Left renal cortex interstitium (tissue), 4 donors: ENCODE measurements at places on chromosomes 16 and 17.

GRCh38 chr17:39841134-39841683, 22.9 kb downstream of the IKZF3 start:
- DNase-seq = no peak

DNA sequence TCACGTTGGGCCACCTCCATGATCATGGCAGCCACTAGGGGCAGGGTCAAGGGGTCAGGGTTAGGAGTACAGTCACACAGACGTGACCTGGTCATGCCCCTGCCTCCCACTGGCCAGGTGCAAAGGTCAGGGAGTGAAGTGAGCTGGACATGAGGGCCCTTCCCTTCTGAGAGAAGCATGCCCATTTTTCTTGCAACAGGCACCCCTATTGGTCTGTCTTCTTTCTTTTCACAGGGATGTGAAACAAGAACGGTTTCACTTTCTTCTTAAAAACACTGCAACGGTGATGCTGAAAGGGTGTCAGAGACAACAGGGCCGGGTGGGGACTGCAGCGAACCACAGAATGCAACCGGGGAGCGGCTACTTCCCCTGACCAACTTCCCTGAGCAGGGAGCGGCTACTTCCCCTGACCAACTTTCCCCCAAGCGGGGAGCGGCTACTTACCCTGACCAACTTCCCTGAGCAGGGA, 52.1 kb upstream of the DOC2B start:
- DNase-seq = no peak

DNA sequence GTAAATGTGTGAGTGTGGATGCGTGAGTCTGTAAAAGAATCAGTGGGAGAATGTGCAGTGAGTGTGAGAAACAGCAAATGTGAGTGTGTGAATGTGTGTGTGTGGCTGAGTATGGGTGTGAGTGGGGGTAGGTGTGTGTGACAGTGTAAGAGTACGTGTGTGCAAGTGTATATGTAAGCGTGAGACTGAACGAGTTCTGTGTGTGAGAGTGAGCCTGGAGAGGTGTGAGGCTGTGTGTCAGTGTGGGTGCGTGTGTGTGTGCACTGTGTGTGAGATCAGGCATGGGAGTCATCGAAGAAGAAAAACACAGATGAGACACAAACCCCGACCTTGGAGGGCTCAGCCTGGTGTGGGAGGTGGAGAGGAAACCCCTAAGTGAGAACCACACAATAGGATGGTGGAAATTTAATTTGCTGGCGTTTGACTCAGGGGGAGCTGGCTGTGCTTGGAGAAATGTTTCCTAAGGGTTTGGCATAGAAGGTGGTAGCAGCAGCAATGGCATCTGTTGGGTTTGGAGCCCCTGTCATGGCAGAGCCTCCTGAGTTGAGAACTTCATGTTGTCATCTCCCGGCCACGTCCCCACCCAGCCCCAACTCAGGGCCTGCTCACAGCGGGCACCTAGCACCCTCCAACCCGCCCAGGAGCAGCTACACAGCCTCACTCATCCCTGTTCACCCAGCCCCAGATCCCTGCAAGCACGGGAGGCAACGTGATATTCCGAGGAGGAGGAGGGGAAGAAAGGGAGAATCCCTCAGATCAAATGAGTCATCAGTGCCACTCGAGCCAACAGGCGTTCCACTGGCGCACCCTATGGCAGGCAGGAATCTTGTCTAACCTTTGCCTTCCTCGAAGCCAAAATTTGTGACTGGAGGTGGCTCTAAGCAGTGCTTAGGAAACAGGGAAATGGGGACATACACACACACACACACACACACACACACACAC, 14.3 kb upstream of the NUBP1 start:
- no peak for DNase-seq

- no peak for DNase-seq
Observed at GRCh38 chr16:88742896-88743605, 36.7 kb downstream of the CTU2 start.

GRCh38 chr17:37429453-37429852, 22.8 kb downstream of the TADA2A start:
- DNase-seq = no peak

GRCh38 chr16:81492311-81492761, 47.7 kb downstream of the CMIP start:
- DNase-seq = no peak

GRCh38 chr16:84617041-84617790, 662 bp downstream of the COTL1 start:
- DNase-seq = no peak

GRCh38 chr16:66918355-66918754, 330 bp downstream of the CDH16 start:
- DNase-seq = no peak

DNA sequence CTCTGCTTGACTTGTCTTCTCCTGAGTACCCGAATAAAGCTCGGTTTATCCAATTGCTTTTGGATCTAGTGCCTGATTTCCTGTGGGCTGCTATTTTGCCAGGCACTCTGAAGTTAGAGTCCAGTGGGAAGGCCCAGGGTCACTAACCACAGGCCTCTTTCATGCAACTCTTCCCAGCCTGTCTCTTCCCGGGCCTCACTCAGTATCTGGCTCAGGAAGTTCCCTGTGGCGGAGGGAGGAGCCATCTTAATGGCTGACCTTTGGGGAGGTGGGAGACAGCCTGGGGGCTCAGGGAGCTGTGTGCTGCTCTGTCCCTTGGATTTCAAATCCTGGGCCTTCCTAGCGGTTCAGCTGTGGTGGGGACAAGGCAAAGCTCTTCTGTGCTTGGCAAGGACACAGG, 328.5 kb downstream of the SLC39A11 start:
- no peak for DNase-seq

DNA sequence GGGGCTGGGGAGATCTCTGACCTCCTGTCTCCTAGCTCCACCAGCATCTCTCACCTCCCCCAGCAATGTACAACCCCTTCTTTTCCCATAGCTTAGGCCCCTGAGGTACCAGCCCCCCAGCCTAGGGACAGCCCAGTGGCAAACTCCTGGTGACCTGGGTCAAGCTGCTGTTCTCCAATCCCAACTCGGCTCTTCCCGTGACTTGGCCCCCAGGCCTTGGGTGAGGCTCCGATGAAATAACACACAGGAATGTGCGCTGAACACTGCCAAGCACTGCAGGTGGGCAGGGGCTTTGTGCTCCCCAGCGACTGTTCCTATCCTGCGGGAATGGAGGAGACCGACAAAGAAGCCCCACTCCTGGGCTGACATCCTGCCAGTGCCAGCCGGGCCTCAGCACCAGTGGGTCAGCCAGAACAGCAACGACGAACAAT, 63.7 kb upstream of the AMZ2 start:
- no peak for DNase-seq

DNA sequence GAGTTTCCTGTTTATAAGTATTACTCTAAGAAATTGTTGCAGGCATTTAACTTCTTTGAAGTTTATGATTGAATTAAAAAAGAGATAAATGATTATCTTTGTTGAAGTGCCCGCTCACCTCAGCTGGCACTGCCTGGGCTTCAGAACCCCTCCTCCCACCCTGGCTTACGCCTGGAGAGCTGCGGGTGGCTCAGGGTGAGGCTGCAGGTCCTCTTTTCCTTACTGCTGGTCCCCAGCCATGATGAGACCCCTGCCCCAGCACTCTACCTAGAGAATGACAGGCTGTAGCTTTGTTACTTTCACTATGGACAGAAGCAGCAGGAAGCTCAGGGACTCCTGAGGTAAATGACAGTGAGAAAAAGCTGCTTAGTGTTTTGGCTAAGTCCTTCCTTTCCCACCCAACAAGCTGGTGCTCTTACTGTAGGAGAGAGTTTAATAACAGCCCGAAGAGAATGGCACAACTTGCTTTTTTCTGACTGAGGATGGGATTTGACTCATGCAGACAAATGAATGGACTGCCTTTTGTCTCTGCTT, 62.1 kb downstream of the EPN2 start:
- no peak for DNase-seq

- DNase-seq = no peak
Observed at GRCh38 chr17:59743842-59744241, 36.4 kb downstream of the VMP1 start.

DNA sequence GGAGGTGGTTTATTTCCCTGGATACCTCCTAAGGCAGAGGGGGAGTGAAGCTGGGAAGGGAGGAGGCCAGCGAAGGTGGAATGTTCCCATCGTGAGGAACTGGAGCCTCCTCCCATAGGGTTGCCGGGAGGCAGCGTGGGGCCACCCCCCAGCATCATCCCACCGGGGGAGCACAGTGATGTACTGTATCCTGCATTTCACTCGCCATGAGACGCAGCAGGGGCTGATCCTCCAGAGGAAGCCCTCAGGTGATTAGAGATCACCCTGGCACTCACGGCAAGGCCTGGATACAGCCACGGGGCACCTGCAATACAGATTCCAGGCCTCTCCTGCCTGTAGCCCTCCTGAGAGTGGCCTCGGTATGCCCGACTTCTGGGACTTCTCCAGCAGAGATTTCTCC, 25.5 kb upstream of the BEAN1 start:
- no peak for DNase-seq

DNA sequence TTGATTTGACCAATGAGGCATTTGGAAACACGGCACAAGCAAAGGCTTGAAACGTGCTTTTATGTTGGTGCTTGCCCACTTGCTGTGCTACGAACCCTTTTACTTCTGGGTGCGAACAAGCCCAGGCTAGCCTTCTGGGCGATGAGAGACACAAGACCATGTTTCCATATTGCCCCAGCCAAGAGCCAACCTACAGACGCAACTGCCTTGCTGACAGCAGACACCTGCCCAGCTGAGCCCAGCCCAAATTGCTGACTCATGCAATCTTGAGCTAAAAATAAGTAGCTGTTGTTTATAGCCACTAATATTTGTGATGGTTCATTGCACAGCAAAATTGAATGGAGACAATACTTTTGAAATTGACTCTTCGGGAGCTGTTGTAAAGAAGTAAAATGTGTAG, 464.5 kb downstream of the WWOX start:
- no peak for DNase-seq

DNA sequence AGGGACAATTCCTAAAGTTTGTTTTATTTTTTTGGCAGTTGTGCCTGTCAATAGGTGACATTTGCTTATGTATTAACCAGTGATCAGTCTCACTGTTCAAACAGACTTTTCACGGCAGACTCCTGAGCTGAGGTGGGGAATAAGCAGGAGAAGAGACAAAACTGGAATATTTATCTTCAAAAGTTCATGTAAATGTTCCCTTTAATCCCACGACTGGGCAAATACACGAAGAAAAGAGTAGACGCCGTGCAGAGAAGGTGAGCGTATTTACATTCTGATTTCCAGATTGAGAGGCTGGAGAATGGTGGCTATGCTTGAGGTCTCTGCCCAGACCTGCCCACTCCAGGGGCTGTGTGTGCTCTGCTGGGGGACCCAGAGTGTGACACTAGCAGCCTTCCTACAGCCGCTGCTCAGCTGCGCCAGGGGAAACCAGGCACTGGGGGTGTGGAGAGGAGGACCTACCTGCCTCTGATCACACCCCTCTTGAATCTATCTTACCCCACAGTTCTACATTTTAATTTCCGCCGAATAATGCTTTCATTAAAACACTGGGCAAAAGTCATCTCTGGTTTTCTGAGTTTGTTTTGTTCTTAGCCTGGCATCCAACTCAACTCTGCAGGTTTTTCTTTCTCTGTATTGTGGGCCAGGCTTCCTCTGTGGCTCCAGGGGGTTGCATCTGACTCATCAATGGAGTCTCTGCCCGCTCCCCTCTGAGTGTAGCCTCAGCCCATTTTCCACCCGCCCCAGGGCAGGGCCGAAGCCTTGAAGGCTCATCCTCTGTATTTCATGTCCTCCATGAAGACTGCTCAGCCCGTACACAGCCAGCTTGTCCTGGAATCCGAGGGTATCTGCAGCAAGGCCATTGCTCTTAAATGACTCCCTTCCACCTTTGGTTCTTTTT, 237.1 kb downstream of the NTN1 start:
- DNase-seq = no peak

- no peak for DNase-seq
Observed at GRCh38 chr16:78176435-78176834, 77.0 kb downstream of the WWOX start.

DNA sequence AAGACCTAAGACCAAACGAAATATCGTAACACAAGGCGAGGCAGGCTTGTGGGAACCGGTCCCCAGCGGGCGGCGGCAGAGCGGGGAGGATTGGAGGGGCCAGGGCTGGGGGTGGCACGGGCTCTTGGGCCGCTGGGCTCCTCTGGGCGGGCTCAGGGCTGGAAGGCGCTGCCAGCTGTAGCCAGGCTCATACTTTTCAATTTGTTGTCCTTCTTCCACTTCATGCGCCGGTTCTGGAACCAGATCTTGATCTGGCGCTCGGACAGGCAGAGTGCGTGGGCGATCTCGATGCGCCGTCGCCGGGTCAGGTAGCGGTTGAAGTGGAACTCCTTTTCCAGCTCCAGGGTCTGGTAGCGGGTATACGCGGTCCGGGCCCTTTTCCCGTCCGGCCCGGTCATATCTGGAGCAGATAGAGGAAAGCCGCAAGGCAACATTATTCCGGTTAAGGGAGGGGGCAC, 1.5 kb downstream of the HOXB5 start:
- no peak for DNase-seq

- no peak for DNase-seq
Observed at GRCh38 chr16:19488213-19488640, 33.7 kb downstream of the GDE1 start.

DNA sequence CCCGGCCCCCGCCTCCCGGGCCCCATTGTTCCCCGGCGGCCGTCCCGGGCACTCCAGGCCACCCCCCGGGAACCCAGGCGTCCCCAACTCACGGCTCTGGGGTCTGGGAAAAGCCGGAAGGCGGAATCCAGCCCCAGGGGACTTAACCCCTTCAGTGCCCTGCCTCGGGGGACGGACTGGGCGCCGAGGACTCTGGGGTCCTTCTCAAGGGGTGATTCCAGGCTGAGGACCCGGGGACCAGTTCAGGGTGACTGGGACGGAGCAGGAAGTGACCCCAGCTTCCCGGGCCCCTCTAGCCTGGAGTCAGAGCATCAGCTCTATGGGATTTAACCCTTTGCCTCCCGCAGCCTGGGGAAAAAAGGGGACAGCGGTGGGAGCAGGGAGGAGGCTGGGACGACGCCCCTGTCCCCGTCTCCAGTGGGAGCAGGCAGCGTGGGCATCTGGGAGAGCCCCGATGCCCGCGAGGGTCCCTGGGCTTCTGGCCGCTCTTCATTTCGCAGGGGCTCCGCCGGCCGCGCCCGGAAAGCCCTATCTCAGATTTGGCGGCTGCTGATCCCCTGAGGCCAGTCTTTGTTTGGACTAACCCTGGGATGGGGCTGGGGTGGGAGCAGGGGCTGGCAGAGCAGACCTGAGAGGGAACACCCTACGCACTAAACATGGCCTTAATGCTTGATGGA, at the start of gene ZNF629:
ZNF629 (minus strand) TSS at position 270 of the 677 bp plus-strand sequence. CDS start 2,723 bp downstream, outside the sequence.
- peak; percentile 82 for DNase-seq

DNA sequence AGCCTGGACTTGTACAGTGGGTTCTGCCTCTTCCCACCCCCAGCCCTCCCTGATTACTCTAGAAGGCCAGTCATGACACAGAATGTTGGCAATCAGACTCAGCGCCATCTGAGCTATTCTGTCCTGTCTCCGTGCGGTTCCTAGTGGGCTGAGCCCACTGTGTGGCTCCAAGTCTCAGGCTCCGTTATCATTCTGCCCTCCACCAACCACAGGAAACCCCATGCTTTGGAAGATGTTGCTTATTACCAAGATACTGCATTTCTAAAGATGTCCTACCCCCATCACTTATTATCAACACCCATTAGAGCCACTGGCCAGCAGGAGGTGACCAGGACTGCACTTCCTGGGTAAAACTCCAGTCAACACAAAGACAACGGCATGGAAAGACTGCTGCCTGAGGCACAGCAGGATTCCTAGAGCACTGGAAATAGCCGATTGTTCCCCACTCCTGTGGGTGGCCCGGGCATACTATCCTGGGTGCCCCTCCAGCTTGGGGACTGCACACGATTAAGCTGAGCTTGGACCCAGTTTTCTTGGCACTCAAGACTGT, 133.6 kb downstream of the AATF start:
- DNase-seq = no peak
